ENCODE measurements at places on chromosomes 12 and 14.

DNA sequence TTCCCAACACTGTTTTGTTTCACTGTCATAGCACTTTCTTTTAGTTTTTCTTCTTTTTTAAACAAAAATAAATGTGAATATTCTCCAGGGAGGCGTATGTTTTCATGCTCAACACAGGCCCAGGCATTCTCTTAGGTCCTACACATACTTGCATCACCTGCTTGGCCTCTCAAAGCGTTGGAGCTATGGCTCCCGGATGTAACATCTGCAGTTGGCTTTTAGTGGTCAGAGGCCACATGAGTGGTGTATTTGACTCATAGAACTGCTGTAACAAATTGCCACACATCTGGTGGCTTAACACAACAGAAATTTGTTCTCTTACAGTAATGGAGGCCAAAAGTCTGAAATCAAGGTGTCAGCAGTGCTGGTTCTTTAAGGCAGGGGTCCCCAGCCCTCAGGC is 44.6 kb upstream of the VRK1 start:
- DNase-seq = no peak

DNA sequence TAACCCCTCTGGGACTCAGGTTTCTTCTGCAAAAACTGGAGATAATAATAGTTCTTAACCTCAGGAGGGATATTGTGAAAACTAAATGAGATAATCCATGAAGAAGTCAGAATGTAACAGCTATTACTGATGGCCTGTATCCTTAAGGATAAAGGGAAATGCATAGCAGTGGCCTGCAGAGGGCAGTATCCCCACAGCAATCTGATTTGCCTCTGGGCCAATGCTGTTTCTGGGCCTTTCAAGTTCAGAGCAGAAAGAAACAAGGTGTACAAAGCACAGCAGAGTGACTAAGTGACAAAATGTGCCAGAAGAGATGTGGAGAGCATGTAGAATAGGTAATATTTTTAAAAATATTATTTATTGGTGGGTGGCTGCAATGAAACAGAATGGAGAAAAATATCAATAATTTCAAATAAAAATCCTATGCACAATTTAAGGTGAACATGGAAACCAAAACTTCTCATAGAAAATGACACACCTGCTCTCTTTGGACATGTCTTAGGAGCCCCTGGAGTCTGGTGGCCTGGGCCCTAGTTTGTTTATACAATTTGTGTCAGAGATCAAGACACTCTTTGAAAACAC is 90.3 kb downstream of the C12orf75 start:
- peak; percentile 53 for DNase-seq

GRCh38 chr12:109064143-109064542 is 11.8 kb downstream of the USP30 start:
- DNase-seq = no peak

GRCh38 chr12:69096669-69097335 is 142.6 kb upstream of the CPSF6 start:
- no peak for DNase-seq

GRCh38 chr12:40015881-40016280 is 90.0 kb downstream of the SLC2A13 start:
- DNase-seq = no peak

DNA sequence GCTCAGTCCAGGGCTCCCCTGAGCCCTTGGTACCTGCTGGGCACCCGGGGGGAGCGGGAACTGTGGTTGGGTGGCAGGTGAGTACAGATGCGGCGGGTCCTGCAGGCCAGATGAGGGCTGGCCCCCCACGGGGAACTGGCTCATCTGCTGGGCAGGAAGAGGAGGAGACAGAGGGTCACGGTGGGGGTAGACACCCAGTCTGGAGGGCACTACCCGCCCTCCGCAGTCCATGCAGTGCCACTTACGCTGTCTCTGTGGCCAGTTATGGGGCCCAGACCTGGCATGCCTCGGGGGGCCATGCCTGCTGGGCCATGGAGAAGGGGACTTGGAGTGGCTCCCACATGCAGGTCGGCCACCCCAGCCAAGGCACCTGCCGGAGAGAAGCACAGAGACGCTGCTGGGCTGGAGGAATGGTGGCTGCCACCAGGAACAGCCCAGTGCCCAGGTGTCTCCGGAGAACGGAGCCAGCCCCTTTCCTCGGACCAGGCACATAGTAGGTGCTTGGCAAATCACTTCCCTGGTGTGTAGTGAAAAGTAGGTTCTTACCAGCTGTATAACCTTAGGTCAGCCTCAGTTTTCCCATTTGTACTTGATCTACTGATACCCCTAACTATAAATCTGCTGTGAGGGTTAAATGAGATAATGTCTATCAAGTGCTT is 21.1 kb downstream of the FOXN4 start:
- DNase-seq = no peak

GRCh38 chr14:66395300-66395699 is 90.9 kb upstream of the CCDC196 start:
- peak; percentile 5 for DNase-seq

DNA sequence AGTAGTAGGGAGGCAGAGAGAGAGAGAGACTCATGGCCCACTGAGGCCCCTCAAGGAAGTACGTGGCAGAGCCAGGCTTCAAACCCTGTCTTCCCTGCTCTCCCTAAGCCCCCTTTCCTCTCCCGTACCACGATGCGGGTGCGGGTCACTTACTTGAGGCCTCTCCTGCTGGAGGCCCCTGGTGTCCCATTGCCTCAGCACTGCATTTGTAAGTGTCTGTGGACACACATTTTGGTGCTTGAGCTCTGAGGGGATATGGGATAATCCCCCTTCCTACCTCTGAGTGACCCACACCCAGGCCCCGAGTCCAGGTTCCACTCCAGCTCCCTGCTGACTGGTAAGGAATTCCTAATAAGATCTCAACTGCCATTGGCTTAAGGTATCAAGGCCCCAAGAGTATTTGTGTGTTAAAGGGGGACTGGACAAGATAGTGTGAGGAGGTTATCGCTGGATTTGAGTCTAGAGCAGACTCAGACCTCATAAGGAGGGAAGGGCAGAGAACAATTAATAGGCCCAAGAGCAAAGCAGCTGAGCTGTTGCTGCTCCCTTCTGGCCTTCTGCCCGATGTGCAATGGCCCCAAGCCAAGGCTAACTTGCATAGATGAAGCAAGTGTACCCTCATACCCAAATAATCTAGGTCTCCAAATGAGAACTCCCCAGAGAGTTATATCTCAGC is 71.9 kb downstream of the CRACR2A start:
- DNase-seq = no peak

GRCh38 chr14:102622262-102622885 is 29.9 kb downstream of the RCOR1 start:
- no peak for DNase-seq

DNA sequence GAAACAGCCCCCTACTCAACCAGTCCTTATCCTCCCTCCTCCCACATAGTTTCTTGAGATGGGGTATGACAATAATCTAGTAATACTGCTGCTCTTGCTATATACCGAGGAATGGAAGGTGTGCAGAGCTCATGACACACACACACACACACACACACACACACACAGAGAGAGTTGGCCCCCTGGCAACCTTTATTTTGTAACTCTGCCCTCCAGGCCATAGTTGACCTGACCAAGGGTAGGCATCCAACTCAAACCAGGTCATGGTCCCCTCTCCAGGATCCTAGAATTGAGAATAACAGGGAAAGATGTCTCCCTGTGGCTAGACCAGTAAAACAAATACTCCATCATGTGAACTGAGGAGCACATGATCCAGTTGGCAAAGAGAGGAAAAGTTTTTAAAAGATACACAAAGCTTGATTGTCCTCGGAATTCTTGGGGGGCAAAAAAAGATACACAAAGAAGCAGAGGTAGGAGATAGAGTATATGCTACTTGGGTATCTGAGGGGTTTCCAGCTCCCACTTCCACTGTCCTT is 11.3 kb downstream of the ERO1A start:
- DNase-seq = no peak
